Osteocyte (in vitro differentiated cells): ENCODE measurements at places on chromosomes 13 and 19. TPM values are rescaled to one million over a fixed set of nuclear protein-coding genes. Genes with fewer than 3 reads are reported as not detected.
A peak's percentile ranks its signal among the peaks of the same experiment; 100 is the strongest.

- DNase-seq = no peak
- no peak overlapping the region for H3K4me3 ChIP-seq
- H3K27ac ChIP-seq = no peak overlapping the region
- H3K36me3 ChIP-seq = no peaks in the 10 kb centered on the region
Observed at GRCh38 chr19:7492142-7492541, 3.3 kb upstream of the PEX11G start.

DNA sequence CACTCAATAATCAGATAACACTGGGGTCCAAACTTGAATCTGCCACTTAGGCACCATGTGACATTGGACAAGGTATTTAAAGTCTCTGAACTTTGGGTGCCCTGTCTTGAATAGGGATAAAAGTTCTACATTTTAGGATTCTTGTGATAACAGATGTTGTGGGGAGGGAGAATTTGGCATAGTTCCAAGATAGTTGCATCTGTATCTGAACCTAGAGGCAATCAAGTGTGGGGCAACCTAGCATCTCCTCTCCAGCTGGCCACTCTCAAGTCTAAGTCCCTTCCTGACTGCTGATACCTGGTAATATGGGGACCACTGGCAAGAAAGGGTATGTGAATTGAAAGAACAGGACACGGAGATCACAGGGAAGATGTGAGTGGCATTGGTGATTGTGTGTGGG is 256.1 kb downstream of the FOXO1 start:
- no peak overlapping the region for H3K27ac ChIP-seq
- H3K36me3 ChIP-seq = no peaks in the 10 kb centered on the region
- no peaks in the 10 kb centered on the region for H3K27me3 ChIP-seq
- no peak for DNase-seq
- peaks cover 6% of the 10 kb centered on the region for H3K4me1 ChIP-seq
- H3K4me3 ChIP-seq = no peak overlapping the region

GRCh38 chr13:84865783-84866221 is 933.4 kb downstream of the SLITRK6 start:
- H3K27me3 ChIP-seq = no peaks in the 10 kb centered on the region
- H3K27ac ChIP-seq = peak overlapping the region; percentile 10
- H3K4me1 ChIP-seq = peaks cover 10% of the 10 kb centered on the region
- DNase-seq = no peak

DNA sequence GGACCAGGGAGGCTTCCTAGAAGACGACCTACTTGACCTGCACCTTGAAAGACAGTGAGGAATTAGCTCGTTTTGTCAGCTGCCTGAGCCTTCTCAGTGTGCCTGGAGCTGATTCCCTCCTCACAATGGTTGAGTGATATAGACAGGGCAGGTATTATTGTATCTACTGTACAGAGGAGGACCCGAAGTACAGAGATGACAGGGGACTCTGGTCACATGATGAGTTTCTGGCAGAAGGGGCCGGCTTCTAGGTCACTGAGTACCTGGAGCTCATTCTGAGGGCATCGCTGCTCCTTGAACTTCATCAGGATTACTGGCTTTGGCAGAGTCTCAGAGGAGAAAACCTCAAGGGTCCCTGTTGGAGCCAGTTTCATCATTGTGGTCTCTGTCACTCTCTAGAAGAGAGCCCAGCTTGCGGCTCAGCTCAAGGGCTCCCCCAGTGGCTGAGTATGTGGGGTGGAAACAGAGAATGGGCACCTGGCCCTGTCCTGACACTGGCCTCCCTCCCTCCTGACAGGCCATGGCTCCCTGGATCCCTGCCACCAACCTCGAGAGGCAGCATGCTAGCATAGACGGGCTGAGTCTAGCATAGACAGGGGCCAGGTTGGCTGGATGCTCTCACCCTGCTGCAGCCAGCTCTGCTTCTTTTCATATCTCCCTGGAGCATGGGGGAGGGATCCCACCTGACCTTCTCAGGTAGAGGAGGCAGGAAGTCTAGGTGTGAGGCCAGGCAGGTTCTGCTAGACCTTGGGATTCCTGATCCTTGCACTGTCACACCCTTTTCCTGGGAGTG is 38.7 kb downstream of the NFIX start:
- DNase-seq = no peak
- H3K4me1 ChIP-seq = peaks cover 51% of the 10 kb centered on the region
- peaks cover 13% of the 10 kb centered on the region for H3K36me3 ChIP-seq
- H3K27me3 ChIP-seq = no peaks in the 10 kb centered on the region
- no peak overlapping the region for H3K27ac ChIP-seq

DNA sequence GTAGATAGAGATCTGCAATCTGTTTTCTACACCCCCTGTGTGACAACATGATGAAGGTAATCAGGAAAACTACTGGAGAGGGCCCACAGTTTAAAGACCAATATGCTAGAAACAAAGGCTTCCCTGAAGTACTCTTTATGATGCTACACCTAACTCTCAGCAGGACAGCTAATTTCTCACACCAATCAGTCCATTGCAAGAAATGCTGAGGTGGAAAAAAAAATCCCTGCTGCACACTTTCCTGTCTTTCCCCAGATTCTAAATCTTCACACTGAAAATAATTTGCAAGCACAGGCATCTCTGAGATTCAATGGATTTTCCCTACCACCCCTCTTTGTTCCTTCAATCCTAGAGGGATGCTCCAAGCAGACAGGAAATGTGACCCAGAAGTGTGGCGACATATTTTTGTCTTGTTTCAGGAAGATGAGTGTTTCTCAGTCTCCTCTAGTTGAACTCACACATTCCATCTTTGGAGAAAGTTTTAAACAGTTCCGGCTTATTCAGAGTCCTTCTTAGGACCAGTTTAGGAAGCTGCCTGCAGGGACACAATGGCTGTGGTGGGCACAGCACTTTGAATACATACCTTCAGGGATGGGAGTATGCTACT is 671.6 kb downstream of the DIAPH3 start:
- H3K27ac ChIP-seq = no peak overlapping the region
- no peak overlapping the region for H3K4me3 ChIP-seq
- peaks cover 34% of the 10 kb centered on the region for H3K4me1 ChIP-seq
- H3K36me3 ChIP-seq = no peaks in the 10 kb centered on the region
- DNase-seq = no peak

- no peak for DNase-seq
- H3K36me3 ChIP-seq = no peaks in the 10 kb centered on the region
- H3K4me3 ChIP-seq = no peak overlapping the region
- H3K4me1 ChIP-seq = no peaks in the 10 kb centered on the region
Observed at GRCh38 chr13:112809332-112810315, 119.8 kb downstream of the ATP11A start.

GRCh38 chr19:5071579-5071978 is 102.7 kb downstream of the KDM4B start:
- no peak overlapping the region for H3K27ac ChIP-seq
- H3K36me3 ChIP-seq = peaks cover 6% of the 10 kb centered on the region
- H3K4me1 ChIP-seq = no peaks in the 10 kb centered on the region
- no peaks in the 10 kb centered on the region for H3K27me3 ChIP-seq
- no peak overlapping the region for H3K4me3 ChIP-seq

DNA sequence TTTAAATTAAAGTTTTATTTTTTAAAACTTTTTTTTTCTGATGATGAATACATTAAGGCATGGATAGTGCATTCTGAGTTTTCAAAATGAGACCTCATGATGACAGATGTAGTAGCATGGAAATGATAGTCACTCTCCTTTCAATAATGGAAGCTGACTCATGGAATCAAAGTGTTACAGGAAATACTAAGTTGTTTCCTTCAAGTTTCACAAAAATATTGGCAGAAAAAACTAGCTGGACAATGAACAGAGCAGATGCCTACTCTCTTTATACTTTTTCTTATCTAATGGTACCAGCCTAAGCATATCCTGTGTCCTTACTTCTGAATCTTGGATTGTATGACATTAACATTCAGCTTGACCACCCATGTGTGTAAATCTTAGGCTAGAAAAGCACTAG is 1337.3 kb downstream of the PCDH9 start:
- H3K27me3 ChIP-seq = no peaks in the 10 kb centered on the region
- H3K27ac ChIP-seq = no peak overlapping the region
- H3K4me1 ChIP-seq = no peaks in the 10 kb centered on the region
- no peak for DNase-seq
- no peak overlapping the region for H3K4me3 ChIP-seq

DNA sequence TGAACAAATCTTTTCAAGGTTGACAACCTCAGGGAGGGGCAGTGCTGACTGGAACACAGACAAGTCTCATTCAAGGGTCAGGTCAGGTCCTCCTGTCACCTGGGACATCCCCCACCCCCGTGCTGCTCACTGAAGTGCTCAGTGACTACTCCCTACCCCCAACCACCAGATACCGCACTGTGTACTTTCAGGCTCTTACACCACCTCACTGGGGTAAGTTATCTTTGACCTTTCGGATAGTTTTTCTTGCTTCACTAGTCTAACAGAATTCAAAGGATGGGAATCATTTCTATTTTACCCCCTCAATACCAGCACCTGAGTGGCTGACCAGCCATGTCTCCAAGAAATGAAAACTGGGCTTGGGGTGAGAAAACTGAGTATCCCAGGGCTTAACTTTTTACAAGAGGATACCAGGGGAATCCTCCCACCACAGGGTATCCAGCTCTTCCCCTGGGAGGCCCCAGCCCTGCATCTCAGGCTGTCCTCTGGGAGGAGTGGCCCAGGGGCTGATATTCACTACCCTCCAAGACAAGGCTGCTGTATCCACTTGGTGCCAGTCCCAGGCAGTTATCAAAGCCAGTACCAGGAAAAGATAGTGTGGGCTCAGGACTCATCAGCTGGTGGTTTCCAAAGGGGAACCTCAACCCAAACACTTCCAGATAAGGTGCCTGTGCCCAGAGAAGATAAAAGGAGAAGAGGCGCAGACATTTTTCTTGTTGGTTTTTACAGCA is 2.1 kb downstream of the ZNF563 start:
- no peak overlapping the region for H3K27ac ChIP-seq
- H3K36me3 ChIP-seq = peaks cover 5% of the 10 kb centered on the region
- H3K4me1 ChIP-seq = peaks cover 18% of the 10 kb centered on the region
- no peak for DNase-seq

DNA sequence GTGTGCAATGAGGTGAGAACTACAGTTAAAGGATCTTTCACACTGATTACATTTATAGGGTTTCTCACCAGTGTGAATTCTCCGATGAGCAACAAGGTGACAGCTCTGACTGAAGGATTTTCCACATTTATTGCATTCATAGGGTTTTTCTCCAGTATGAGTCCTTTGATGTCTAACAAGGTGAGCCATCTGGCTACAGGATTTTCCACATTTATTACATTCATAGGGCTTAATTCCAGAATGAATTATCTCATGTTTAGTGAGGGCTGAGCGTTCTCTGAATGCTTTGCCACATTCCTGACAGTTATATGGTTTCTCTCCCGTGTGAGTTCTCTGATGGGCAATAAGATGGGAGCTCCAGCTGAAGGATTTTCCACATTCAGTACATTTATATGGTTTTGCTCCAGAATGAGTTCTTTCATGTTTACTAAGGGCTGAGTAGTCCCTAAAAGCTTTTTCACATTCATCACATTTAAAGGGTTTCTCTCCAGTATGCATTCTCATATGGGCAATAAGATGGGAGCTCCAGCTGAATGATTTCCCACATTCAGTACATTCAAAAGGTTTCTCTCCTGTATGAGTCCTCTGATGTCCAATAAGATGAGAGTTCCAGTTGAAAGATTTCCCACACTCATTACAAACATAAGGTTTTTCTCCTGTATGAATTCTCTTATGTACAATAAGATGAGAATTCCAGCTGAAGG is 4.4 kb upstream of the C19orf18 start:
- no peak overlapping the region for H3K27ac ChIP-seq
- no peak for DNase-seq
- H3K4me3 ChIP-seq = no peak overlapping the region
- H3K4me1 ChIP-seq = no peaks in the 10 kb centered on the region
- no peaks in the 10 kb centered on the region for H3K27me3 ChIP-seq
- peaks cover 91% of the 10 kb centered on the region for H3K36me3 ChIP-seq

DNA sequence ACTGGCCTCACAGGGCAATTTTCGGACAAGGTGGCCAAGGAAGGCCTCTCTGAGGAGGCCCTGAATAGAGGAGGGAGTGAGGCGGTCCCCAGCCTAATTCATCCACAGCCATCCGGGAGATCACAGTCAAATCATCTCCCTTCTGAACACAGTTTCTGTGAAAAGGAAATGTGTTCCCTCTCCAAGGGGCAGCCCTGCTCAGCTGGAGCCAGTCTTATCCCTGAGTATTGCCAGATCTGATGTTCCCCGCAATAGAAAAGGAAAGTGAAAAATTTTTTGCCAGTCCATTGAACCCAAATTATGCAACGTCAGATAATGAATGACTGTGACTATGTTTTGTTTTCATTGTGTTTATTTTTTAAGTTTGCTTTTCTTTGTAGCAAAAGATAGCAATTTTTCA is 125.9 kb downstream of the SIPA1L3 start:
- peak overlapping the region; percentile 83 for H3K27ac ChIP-seq
- no peaks in the 10 kb centered on the region for H3K27me3 ChIP-seq
- no peak overlapping the region for H3K4me3 ChIP-seq
- H3K4me1 ChIP-seq = peaks cover 78% of the 10 kb centered on the region

DNA sequence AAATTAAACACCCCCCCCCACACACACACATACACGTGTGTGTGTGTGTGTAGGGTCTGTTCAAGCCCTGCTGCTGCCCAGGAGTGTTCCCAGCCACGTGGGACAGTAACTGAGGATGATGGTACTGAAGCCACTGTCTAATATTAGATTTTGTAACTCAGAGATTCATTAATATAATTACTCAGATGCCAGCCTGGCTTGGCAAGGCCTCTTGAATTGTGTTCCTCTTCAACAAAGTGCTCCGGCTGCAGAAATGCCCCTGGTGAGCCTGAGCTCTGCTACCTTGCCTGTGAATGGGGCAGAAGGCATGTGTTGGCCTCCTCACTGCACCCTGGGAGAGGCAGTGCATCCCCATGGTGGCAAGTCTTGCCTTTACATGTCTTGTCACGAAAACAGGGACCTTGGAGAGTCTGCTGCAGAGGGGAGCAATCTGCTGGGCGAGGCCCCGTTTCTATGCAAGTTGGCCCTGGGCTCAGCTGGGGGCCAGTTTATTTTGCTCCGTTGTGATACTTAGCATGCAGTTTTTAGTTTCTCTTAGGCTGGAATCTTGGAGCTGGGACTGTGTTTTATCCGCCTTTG is 44.0 kb downstream of the NFIX start:
- no peak for DNase-seq
- no peak overlapping the region for H3K4me3 ChIP-seq
- H3K27ac ChIP-seq = no peak overlapping the region

The LRRC25 gene
- total RNA-seq = 0.16 TPM in 1 of 2 replicates, not detected in the other

The GET3 gene
- 72.1 and 77.0 TPM in 2 replicates for total RNA-seq

The KLK12 gene
- not detected in 2 replicates for total RNA-seq

The PCDH8 gene
- total RNA-seq = not detected in 2 replicates
